ENCODE measurements at places on chromosomes 11 and 22.

DNA sequence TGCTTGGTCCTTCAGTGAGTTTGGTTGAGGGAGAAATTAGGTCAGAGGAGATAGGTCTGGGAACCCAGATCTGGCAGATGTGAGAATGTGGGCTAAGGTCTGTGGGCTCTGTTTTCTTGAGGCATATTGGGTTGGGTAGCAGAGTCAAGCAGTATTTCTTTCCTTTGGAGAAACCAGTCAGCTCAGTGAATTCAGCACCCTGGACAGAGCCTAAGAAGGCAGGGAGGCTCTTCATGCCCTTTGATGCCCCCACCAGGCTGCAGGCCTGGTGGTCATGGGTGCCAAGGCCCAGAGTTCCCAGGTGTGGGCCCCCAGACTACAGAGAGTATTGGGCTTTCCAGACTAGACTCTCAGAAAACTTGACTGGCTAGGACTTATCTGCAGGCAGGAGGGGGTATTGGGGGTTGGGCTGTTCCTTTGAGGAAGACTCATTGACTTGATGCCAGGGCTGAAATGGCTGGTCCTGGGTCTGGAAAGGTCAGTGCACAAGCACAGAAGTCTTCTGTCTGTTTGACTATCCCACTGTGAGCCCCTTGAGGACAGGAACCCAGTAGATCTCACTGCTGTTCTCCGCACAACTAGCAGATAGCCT lies 45.3 kb upstream of the NECTIN1 start:
- DNase-seq = no peak

DNA sequence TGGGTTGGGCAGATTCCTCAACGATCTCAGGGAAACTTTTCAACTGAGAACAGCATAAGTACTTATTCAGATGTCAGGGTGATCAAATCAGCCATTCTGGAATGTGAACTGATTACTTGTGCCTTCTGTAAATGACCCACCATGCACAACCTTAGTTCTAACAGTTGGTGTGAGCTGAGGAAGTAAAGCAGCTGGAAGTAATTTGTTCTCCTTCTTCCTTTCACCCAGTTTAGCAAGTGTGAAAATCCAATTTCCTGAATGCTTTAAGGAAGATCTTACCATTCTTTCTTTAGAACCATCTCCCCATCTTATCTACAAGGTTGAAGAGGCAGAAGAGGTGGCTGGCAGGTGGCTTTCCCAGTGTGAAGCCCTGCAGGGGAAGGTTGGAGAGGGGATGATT lies 781.6 kb downstream of the ETS1 start:
- no peak for DNase-seq

GRCh38 chr11:8296038-8296649 lies 32.5 kb upstream of the LMO1 start:
- DNase-seq = no peak

- no peak for DNase-seq
These were observed 17.4 kb downstream of the UBASH3B start for GRCh38 chr11:122672892-122673291.

GRCh38 chr11:102268083-102268984 lies 49.0 kb upstream of the BIRC3 start:
- DNase-seq = peak; percentile 80

DNA sequence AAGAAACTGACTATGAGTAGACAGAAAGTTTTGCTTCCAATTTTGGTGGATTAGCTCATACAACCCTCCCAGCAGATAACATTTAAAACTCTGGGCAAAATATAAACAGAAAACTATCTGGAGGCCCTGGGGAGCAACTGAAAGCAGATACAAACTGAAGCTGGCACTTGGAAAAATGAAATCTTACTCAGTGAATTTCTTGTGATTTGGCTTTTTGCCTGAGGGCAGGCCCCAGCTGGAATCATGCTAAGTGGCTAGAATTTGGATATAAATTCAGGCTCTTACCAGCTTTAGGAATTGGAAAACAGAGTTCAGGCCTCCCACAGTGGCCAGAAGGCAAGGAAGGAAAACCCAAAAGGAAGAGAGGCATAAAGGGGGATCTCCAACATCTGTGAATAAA lies 85.8 kb downstream of the EFCAB6 start:
- DNase-seq = no peak

DNA sequence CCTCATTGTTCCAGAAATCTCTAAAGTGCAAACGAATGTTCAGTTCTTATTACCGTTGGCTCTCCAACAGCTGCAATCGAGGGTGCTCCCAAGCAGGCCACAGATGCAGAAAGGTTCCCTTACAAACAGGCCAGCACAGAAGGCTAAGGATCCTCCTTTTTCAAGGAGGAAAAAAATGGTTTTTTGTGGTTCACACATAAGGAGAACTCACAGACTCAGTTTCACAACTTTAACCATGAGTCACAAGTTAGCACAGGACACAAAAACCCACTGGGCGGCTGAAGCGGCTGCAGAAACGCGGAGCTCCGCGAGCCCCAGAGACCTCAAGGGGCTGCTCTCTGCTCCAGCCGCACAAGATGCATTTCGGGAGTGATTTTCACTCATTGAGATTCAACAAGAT lies 98.2 kb upstream of the PRR5 start:
- DNase-seq = no peak

DNA sequence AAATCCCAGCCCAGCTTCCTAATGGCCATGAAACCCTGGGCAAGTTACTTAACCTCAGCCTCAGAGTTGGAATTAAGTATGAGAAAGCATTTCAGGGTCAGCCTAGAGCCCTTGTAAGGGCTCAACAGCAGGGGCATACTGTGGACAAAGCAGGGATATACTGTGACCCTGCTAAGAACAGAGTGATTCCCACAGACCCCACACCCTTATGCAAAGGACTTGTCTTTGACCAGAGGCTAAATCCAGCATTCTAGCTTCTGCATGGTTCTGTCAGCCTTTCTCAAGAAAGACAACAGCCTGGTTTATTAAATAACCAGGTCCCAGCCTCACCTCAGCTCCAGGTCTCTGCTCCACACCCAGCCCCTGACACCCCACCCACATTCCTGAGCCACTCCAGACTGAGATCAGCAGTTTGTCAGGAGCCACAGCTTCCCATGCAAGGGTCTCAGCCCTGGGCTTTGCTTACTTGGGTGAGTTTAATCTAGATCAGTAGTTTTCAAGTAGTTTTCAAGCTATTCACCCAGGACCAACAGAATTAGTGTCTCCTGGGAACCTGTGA lies 69.2 kb downstream of the GALNT18 start:
- no peak for DNase-seq

DNA sequence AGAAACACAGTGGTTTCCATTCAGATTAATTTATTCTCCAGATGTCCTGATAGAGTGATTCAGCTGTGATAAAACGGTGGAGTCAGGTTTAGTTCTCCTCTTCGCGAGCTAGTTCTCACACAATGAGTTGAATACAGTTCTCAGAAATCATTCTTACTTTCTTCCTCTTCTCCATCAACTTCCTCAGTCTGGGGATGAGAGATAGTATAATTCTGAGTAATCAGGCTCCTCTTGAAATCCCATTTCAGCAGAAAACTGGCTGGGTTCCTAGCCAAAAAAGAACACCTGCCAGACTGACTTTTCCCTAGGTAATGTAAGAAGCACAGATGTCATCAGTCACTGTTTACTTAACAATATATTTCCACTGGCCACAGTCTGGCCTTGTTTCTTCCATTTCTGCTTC lies 76.7 kb downstream of the SVIP start:
- no peak for DNase-seq

DNA sequence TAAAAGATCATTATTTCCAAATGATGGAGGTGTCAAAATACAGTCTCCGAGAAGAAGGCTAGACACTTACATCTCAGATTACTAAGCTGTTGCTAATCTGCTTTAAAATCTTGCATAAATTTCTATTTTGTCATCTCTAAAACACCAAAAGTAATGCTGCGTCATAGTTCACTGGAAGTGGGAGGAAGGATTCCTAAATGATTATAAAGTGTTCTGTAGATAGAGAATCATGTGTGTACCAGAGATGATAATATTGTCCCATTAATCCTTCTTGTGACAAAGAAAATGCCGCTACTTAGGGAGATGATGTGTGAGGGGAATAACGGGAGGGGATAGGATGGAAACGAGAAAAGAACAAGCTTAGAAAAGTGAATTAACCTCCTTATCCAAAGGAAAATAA lies 268.6 kb downstream of the JRKL start:
- DNase-seq = no peak

- DNase-seq = no peak
These were observed 24.8 kb downstream of the CTNND1 start for GRCh38 chr11:57786436-57786835.

- no peak for DNase-seq
These were observed 10.0 kb downstream of the RRP7A start for GRCh38 chr22:42509548-42509947.

GRCh38 chr22:17237038-17237668 lies 17.9 kb upstream of the ADA2 start:
- DNase-seq = peak; percentile 88

- no peak for DNase-seq
These were observed 6.0 kb upstream of the KCNJ4 start for GRCh38 chr22:38461057-38461413.

- no peak for DNase-seq
These were observed 11.8 kb downstream of the SPECC1L start for GRCh38 chr22:24282401-24282800.

GRCh38 chr22:32830473-32830872 lies 29.0 kb downstream of the TIMP3 start:
- DNase-seq = no peak

DNA sequence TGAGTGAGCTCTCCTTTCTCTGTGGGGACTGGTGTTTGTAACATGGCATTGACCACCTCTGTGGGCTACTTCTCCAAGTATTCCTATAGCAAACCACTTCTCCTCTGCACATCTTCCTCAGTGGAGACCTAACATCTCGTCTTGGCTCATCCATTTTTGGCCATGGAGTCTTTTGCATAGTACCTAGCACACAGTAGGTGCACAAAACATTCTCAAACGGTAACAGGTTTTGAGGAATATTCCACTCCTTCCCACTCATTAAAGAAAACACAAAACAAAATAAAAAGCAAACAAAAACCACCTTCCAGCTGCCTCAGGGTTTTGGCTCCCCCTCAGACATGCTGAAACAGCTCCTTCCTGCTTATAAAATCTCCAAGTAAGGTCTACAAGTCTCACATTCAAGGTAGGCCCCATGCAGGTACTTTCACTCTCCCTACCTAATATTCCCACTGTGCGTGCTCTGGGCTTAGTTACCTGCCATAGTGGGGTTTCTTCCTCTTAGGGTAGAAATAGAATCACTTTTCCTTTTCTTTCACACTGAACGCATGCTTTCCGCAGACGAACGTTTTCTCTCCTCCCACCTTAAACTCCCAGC lies 132.4 kb downstream of the RBFOX2 start:
- no peak for DNase-seq

DNA sequence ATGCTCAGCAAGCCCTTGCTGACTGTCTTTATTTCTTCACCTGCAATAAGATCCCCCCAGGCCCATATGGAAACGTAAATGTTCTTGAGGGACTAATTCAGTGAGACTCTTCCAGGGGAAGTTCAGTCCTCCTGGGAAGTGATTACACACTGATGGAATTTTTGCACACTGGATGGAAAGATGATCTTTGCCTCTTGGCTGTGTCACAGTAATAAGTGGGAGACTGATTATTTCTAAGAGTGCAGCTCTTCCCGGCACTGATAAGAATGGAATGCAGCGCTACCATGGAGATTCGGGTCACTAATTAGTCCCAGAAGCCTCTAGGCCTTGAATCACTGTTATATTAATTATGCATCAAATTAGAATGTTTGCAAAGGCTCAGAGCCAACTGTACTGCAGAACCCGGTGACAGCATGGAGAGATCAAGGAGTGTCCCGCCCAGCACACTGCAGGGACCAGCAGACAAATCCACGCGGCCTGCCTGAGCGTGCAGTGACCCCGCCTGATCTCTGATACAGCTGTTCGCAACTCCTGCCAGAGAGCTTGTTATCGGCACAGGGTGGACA lies 178.3 kb downstream of the SNX19 start:
- no peak for DNase-seq

GRCh38 chr11:128456566-128457268 lies 130.6 kb downstream of the ETS1 start:
- DNase-seq = no peak

DNA sequence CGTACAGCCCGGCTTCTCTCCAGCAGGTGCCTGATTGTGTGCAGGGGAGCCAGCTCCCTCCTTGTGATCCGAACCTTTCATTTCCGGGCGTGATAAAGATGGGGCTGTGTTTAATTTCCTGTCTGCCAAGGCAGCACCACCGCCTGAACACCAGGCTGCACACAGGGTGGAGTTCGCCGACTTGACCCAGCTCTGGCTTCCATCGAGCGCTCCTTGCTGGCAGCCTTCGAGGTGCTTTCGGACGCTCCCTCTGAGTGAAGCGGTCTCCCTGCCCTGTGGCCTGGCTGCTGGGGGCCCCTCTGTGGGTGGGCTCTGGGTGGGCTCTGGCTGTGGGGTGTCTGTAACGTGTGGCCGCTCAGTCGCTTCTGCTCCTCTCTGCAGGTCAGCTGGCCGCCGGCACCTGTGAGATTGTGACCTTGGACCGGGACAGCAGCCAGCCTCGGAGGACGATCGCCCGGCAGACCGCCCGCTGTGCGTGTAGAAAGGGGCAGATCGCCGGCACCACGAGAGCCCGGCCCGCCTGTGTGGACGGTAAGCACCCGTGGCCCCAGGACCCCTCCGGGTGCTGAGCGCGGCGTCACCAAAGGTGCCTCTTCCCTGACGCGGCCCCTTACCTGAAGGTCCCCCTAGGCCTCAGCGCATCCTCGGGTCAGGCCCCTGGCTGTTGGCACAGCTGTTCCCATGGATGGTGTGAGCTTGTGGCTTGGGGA lies 1181.3 kb downstream of the BRD1 start:
- no peak for DNase-seq

GRCh38 chr22:48444320-48445112 lies 1383.2 kb downstream of the BRD1 start:
- DNase-seq = no peak

GRCh38 chr11:2137202-2138067 lies 1.8 kb downstream of the IGF2 start:
- no peak for DNase-seq

DNA sequence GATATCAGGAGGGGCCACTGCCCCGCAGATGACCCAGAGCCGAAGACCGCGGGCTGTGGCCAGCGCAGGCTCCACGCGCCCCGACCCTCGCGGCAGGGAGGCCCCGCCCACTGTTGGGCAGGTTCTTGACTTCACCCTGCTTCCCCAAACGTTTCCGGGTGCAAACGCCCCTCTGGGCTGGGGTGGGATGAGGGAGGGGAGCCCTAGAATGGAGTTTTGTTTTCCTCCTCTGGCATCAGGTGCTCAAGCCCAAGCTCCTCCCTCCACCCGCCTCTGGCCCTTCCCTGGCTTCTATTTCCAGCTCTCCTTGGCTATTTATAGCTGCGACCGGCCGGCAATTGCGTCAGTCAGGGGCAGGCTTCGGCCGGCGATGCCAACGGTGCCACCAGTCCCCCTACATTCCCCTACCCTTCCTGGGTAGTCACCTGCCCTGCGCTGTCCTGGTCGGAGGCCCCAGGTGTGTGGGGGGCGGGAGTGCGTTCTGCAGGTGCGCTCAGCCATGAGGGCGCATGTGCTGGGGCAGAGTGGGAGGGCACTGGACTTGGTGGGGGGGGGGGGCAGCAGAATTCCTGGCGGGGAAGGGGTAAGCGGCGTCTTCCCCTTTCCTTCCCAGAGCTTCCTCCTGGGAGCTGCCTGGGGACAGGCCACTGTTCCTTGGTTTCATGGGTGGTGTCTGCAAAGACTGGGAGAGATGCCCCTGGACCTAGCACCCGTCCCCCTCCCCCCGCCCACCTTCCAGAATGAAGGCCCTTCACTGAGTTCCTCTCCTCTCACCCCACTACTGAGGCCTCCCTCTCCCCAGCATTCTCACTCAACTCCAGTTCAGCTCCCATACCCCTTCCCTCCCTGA lies 23.6 kb downstream of the DUSP8 start:
- no peak for DNase-seq

All from T-helper 2 cell (primary cell).